Mesenchymal stem cell (in vitro differentiated cells and primary cell): ENCODE measurements at places on chromosomes 16 and 17.

GRCh38 chr17:43142153-43142552 lies 17.0 kb upstream of the BRCA1 start:
- DNase-seq: no peak

GRCh38 chr17:43759836-43760235 lies 1.2 kb upstream of the SOST start:
- DNase-seq: no peak

- no peak for DNase-seq
These were observed 2.0 kb upstream of the HS3ST3B1 start for GRCh38 chr17:14298947-14299279.

- peak; percentile 76 for DNase-seq
These were observed 13.6 kb downstream of the CEP20 start for GRCh38 chr16:15874745-15875314.

DNA sequence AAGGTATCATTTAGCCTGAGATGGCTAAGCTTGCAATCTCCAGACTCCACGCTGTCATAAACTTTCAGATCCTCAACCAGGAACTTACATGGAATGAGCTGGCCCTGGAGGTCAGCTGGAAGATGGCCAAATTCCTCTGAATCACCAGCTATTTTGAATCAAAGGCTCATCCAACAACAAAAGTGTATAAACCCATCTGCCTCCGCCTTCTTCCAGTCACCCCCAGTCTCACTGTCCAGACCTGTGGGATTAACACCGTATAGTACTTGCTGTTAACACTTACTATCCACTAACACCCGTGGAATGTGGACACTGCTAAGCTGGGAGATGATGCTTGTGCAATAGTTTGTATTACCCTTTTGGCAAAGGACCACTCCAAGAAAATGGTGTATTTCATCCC lies 1.9 kb upstream of the LCMT1 start:
- peak; percentile 96 for DNase-seq

GRCh38 chr16:51708861-51709260 lies 557.8 kb upstream of the SALL1 start:
- no peak for DNase-seq

GRCh38 chr17:77811521-77811920 lies 147.0 kb upstream of the TNRC6C start:
- DNase-seq: no peak

DNA sequence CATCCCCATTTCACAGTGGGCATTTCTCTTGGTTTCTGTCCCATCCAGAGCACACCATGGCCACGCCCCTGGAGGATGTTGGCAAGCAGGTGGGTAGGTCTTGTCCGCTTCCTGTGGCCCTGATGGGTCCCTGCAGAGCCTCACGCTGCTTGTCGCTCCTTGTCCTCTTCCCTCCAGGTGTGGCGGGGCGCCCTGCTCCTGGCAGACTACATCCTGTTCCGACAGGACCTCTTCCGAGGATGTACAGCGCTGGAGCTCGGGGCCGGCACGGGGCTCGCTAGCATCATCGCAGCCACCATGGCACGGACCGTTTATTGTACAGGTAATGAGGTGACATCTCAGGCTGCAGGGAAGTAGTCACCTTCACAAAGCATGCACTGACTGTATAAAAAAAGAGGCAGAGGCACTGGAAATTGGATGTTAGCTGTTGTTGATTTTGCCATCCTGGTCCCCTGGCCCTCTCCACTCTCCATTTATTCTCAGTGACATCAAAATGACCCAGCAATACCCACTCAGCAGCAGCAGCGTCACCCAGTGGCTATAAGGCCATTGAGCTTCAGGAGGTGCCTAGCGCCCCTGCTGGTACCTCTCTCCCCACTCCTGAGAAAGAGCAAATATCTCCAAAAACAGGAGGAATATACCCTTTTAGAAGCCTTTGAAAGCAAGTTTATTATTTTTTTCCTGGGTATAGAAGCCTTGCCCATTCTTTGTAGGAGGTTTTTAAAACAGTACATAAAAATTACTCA lies 13.7 kb downstream of the METTL22 start:
- peak; percentile 56 for DNase-seq

GRCh38 chr17:55606488-55606815 lies 95.2 kb upstream of the SMIM36 start:
- DNase-seq: peak; percentile 93

- DNase-seq: peak; percentile 89
These were observed 13.9 kb upstream of the LPCAT2 start for GRCh38 chr16:55494994-55495421.

DNA sequence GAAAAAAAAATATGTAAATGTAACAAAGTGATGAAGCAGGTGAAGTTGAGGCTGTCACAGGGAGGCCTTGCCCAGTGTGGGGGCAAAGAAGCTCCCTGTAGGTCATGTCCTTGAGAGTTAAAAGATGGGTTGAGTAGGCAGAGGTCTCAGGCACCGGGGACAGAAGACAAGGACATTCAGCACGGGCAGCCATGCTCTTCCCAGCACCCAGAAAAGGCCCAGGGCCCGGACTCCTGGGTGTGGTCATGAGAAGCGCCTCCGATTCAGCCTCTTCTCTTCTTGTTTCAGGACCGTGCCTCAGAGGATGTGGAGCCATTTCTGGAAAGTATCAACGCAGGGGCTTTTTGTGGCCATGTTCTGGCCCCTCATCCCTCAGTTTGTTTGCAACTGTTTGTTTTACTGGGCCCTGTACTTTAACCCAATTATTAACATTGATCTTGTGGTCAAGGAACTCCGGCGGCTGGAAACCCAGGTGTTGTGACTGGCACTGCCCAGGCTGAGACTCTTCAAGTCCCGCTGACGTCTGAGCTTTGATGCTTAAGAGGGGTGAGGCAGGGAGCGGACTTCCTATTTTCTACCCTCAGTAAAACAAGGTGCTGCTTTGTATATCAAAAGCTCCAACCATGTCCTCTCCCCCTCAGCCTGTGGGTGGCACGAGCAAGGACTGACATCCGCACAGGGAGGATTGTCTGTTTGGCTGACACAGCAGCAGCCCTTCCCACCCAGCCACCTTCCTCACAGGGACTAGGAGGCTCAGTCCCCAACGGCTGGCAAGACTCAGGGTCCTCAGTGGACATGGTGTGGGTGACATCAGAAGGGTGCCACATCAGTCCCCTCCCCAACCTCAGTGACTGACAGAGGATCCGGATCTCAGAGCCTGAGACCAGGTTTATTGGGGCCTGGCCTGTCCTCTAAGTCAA lies 26.5 kb downstream of the PLA2G10 start:
- no peak for DNase-seq

GRCh38 chr17:7083592-7083991 lies 3.5 kb upstream of the CLEC10A start:
- no peak for DNase-seq

DNA sequence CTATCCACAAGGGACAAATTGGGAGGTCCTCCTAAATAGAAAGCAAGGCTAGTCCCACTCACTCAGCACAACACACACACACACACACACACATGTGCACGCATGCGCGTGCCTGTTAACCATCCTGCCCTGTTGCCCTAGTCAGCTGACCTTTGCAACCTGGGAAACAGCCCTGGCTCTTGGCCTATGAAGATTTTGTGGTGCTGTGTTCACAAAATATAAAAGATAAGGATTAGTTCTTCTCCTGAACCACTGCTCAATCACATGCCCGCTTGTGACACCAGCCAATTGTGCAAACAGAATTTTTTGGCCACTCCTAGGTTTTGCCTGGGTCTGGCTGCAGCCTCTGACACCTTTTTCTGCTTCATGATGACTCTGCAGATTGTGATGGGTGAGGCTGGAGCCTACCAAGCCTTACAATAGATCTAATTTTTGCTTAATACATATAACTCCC lies 3.3 kb upstream of the CES1 start:
- DNase-seq: no peak

GRCh38 chr17:32241640-32242039 lies 24.0 kb upstream of the RHBDL3 start:
- no peak for DNase-seq

GRCh38 chr16:77212741-77213541 lies 13.7 kb downstream of the SYCE1L start:
- peak; percentile 52 for DNase-seq

- peak; percentile 34 for DNase-seq
These were observed 34.8 kb downstream of the C17orf67 start for GRCh38 chr17:56798916-56799315.

DNA sequence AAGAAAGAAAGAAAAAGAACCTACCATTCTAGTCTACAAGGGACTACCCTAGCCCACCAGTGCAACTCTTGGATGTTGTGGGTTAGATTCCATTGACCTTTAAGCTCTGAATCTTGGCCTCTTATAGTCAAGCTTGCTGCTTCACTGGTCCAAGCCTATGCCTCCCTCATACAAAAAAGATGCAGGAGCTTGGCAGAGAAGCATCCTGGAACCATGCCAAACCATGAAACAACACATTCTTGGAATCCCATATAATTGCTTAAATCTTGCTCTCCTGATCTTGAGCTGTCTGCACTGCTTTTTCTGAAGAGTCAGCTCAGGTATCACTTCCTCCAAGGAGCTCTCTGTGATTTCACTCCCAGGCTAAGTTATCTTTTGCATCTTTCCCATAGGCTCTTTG lies 117.9 kb upstream of the GPR139 start:
- no peak for DNase-seq

- no peak for DNase-seq
These were observed 50.6 kb downstream of the PLD6 start for GRCh38 chr17:17155568-17155967.

DNA sequence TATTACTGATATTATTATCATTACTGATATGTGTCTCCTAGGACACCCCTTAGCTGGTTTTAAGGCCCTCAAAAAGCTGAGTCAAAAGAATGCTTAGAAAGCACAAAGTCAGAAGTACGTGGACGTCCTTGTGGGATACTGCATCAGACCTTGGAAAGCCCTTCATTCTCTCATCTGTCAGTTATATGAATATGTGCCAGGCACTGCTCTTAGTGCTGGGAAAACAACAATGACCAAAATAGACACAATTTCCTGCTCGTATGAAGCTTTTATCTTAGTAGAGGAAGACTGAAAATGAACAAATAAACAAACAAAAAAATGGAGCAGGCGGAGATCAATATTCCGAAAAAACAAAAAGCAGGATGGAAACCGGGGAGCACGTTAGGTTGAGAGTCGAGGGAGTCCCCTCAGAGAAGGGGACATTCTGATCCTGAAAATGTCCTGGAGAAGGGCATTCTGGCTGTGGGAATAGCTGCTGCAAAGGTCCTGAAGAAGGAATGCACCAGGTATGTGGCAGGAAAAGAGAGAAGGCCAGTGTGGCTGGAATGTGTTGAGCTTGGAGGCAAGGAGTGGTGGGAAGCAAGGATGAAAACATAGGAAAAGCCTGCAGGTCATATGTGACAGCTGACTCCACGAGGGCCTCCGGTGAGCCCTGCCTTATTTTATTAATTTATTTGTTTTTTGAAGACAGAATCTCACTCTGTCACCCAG lies 15.5 kb upstream of the TMEM94 start:
- no peak for DNase-seq

GRCh38 chr16:79209308-79209707 lies 391.2 kb downstream of the MAF start:
- no peak for DNase-seq

DNA sequence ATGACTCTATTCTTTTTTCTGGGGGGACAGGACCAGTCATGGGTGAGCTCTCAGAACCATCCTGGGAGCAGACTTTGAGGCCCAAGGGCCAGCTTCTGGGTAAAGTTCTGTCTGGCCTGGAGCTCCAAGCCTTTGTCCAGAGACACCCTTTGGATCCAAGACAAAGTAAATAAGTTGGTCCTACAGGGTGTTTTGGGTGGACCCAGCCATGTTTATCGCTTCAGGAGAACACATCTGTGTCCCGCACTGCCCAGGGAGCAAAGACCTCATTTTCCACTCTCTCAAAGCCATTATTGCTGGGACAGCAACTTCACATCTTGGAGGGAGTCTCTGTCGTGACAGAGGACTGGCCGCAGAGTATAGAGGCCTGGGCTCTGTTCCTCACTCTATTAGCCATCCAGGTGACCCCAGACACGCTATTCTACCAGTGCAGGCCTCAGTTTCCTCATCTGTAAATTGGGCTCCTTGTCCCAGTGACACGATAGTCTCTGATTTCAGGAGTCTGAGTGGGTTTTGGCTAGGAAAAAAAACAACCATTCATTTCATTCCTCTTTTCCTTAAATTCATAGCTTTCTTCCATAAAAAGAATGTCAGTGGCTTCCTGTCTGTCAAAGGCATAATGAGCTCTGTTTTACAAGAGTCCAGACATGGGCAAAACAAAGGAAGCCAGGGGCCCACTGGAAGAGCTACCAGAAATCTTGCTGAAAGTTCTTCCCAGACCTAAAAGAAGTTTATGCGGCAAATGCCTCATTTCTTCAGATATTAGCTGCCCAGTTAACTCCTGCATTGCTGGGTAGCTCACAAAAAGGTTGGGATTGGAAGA lies 62.4 kb downstream of the PECAM1 start:
- no peak for DNase-seq

GRCh38 chr16:30033270-30033669 lies 2.2 kb upstream of the TLCD3B start:
- no peak for DNase-seq

DNA sequence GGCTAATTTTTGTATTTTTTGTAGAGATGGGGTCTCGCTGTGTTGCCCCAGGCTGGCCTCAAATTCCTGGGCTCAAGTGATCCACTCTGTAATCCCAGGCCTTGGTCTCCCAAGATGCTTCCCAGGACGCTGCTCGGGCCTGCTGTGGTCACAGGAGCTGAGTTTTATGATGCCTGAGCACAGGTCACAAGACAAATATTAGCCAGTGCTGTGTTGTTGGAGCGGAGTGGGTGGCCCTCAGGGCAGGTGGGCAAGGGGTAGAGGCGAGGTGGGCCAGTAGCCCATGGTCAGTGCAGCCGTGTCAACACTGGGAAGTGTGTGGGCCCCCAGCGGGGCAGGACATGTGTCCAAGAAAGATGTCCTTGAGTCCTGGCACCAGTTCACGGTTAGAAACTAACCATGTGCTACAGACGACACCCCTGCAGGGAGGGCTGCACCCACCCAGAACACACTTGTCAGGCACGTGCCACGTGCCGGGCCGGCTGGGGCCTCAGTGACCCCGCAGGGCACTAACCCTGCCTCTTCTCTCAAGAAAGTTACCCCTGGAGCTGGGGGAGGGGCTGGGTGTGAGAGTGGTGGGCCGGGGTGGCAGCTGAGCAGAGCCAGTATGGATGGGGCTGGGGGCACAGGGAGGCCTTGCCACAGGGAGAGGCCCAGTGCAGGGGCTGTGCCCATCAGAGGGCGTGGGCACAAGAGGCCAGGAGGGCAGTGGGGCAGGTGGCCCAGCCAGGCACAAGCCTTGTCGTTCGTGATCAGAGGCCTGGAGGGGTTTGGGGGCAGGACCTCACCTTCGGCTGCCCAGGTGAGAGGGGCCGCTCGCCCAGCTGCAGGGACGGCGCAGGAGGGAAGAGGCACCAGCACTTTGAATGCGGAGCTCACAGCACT lies 103.1 kb upstream of the CHMP6 start:
- DNase-seq: no peak

DNA sequence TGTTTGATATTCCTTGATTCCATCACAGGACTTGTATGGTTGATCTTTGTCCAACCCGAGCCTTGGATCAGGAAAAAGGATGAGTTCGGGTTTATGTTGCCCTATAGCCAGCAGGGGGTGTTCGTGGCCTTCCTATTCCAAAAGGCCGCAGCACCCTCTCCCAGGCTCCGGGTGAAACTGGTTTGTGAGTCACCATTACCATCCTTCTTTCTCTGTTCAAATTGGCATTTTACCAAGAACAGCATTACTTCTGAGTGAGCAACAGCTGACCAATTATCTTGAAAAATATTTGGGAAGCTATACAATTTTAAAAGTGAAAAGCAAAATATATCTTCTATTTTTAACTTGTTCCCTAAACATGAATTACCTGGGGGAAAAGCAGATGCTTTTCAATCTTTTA lies 24.3 kb upstream of the KRT20 start:
- peak; percentile 96 for DNase-seq
